Vagina (tissue), 2 donors: ENCODE measurements at places on chromosomes 5 and 9.

DNA sequence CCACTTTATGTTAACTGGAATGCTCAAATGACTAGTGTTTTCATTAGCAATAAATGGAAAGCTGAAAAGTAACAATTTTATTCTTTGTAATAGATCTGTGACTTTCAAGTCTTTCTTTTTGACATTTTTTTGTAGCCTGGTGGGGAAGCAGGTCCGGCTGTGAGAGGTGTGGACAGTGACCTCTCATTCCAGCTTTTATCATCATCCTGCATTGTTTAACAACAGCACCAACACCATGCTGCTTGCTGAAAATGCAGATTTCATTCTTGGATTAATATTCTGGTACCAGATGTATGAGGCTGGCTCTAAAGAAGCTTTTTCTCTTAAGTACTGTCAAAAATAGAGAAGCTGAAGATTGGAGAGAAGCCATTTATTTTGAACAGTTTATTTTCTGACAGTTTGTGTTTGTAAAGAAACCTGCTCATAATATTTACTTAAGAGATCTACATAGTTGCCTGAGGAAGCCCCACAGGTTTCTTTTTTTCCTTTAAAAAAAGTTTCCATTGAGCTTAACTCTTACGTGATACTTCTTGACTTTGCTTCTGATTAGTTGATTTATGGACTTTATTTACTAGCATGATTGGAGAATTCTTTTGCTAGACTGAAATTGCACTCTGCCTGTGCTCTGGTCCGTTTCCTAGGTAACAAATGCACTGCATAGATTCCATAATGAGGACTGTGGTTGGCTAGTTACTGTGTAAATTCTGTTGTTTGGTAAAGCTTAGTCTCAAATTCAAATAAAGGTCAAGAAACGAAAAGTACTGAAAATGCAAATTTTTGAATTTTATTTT is 3.4 kb downstream of the KIAA1958 start:
- DNase-seq, result no peak

- DNase-seq, result no peak
Measured at GRCh38 chr5:145203193-145203592, 631.9 kb downstream of the PRELID2 start.

- DNase-seq, result no peak
Measured at GRCh38 chr5:126263591-126264184, 159.5 kb upstream of the GRAMD2B start.

- DNase-seq, result no peak
Measured at GRCh38 chr9:137219757-137220316, 2.2 kb downstream of the RNF208 start.

GRCh38 chr5:97797994-97798451 is 615.0 kb upstream of the RIOK2 start:
- no peak for DNase-seq

DNA sequence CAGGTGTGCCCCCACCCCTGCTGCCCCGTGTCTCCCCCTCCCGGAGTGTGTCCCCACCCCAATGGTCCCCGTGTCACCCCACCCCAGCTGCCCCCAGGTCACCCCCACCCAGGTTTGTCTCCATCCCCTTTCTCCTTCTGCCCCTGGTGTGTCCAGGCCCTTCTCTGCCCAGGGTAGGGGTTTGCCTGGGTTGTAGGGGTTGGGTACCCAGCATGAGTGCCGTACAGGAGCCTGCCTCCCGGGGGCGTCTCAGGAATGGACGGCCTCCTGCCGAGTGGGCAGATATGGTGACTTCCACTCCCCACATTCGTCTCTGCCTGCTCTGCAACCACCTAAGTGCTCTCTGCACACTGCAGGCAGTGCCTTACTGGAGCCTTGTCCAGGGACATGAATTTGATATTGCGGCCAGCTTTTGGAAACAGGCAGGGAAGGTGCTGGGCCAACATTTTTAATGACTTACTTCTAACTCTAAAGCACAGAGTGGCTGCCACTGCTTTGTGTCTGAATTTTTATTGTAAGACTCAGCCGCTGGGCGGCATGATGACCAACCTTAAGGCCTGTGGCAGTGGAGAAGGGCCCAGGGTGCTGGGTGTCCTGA is 6.7 kb downstream of the LRRC14B start:
- no peak for DNase-seq

DNA sequence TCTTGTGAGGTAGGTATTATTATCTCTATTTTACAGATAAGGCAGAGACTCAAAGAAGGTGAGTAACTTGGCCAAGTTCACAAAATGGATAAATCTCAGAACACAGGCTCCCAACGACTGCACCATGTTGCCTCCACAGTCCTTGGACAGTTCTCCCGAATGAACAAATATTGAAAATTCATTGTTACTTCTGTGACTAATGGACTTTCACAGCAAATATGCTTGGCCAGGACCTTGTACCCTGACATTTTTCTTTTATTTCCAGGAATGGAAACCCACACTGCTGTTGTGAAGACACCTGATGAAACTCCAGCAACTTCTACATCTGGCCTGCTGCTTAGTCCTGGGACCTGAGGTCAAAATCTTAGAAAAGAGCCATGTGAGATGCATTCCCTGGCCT is 2.5 kb upstream of the CYSTM1 start:
- DNase-seq, result no peak

- no peak for DNase-seq
Measured at GRCh38 chr5:135324897-135325650, 74.0 kb downstream of the MACROH2A1 start.

GRCh38 chr9:112059145-112059965 is 115.7 kb downstream of the SUSD1 start:
- DNase-seq, result no peak
